ENCODE measurements at places on chromosomes 12 and 14.

- no peak for DNase-seq
These were observed 1.4 kb upstream of the GLTP start for GRCh38 chr12:109881752-109882151.

DNA sequence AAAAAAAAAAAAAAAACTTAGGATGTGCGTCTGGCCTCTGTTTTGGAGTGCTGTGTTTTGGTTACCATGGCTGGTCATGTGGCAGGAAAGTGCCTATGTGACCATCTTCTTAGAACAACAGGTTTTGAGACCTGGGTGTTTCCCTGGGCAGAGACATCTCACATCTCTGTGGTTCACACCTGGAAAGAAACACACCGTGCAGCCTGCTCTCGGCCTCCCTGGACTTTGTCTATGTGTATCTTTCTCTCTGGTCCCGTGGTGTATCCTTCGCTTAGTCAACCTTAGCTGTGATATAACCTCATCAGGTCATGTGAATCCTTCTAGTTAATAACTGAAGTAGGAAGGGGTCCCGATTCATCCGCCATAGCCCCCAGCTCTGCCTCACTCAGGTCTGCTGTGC is 22.6 kb downstream of the ACADS start:
- no peak for DNase-seq

DNA sequence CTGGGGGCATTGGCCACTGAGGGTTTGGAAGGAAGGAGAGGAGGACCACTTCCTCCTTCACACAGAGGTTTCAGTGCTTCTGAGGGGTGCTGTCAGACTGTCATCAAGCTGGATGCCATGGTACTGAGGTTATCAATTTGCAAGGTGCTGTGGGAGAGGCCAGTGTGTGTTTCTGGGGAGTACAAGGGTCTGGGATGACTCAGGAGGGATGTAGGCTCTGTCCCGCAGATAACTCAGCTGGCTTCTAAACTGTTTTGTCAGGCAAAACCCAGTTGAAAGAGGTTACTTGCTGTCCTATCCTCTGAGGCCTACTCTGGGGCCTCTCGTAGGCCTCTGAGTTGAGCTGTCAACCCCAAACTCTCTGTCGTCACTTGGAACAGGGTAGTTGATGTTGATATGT is 22.8 kb downstream of the ADCK1 start:
- no peak for DNase-seq

GRCh38 chr14:83887866-83888265 is 1642.1 kb upstream of the FLRT2 start:
- DNase-seq, result no peak

GRCh38 chr12:126518596-126519200 is 1453.5 kb downstream of the AACS start:
- no peak for DNase-seq

- DNase-seq, result no peak
These were observed 19.0 kb upstream of the PELI2 start for GRCh38 chr14:56099081-56099797.

- no peak for DNase-seq
These were observed 94.7 kb upstream of the SFSWAP start for GRCh38 chr12:131616043-131616700.

- DNase-seq, result no peak
These were observed 402.9 kb upstream of the SOX5 start for GRCh38 chr12:24352363-24352762.

- DNase-seq, result no peak
These were observed 1168.3 kb downstream of the BCL11B start for GRCh38 chr14:98103705-98104104.

- DNase-seq, result peak; percentile 51
These were observed 499 bp downstream of the TOGARAM1 start for GRCh38 chr14:44962334-44963043.

DNA sequence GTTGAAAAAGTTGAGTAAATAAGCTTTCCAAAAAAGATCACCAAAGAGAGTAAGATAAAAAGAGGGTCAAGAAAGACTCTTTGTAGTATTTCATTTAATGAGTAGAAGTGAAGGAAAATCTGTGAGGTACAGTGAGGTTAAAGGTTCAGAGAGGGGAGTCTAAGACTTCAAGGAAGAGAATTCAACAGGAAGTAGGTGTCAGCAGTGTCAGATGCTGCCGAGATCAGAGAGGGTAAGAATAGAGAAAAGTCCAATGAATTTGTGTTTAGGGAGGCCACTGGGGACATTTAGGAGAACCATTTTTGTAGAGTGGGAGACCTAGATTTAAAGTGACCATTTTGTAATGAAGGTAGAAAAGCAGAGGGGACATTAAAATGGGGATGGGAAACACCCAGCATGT is 71.6 kb upstream of the KRAS start:
- DNase-seq, result no peak

GRCh38 chr12:63098851-63099250 is 52.1 kb downstream of the AVPR1A start:
- no peak for DNase-seq

DNA sequence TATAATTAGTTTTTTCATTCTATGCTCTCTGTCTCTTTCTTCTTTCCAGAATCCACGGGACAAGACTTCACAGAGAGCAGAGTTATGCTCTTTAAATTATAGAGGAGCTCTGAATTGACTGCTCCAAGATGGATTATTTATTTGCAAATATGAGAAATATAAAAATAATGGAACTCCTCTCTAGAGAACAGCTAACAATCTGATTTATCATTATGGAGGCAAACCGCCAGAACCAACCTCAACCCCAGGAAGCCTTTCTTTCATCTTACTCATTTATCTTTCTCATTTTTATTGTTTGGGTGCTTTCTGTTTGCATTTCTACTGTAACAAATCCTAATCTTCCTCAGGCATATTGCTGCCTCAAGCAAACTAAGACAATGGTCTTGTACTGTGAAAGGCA is 216.5 kb downstream of the C12orf50 start:
- DNase-seq, result no peak

DNA sequence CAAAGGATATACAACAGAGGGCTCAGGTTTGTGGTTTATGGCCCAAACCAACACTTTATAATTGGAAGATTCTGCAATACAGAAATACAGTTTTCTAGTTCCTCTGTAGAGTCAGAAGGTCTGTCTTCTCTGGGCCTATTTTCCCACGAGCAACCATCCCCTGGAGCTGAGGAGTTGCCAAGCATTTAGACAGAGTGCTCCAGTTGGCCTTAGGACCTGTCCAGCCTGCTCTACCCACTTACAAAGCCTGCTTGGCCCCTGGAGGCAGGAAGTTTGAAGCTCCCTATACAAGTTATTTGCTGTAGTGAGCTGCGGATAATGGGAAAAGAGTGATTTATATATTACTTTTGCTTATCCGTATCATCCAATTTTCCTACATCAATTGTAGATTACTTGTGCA is 60.8 kb upstream of the HSPB8 start:
- no peak for DNase-seq

DNA sequence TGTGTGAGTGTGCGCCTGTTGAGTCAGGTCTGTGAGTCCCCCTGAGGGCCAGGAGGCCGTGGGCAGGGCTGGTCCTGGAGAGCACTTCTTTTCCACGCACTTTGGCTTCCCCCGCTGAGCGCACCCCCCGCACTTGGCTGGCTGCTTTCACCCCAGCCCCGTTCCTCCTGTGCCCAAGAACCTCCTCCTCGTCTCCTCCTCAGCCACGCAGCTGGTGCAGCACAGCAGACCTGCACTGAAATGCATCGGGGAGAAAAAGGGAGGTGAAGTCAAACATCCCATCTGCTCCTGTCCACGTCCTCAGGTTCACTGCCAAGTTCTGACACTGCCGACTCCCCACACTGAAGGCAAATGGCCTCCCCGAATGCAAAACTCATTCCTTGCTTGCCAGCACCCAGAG is 362.7 kb upstream of the SFSWAP start:
- no peak for DNase-seq

- peak; percentile 21 for DNase-seq
These were observed 4.3 kb downstream of the SLC16A7 start for GRCh38 chr12:59600171-59600570.

- DNase-seq, result no peak
These were observed 145.9 kb downstream of the ETV6 start for GRCh38 chr12:11795192-11795912.

- peak; percentile 21 for DNase-seq
These were observed 52.8 kb upstream of the EGLN3 start for GRCh38 chr14:34003691-34004090.

- DNase-seq, result no peak
These were observed 151.8 kb downstream of the CRADD start for GRCh38 chr12:93829016-93829415.

- DNase-seq, result no peak
These were observed 10.1 kb downstream of the PGAM5 start for GRCh38 chr12:132720606-132721345.

GRCh38 chr12:104763168-104763805 is 194.8 kb downstream of the SLC41A2 start:
- no peak for DNase-seq

- DNase-seq, result no peak
These were observed 54.0 kb downstream of the NCOR2 start for GRCh38 chr12:124513297-124513867.

DNA sequence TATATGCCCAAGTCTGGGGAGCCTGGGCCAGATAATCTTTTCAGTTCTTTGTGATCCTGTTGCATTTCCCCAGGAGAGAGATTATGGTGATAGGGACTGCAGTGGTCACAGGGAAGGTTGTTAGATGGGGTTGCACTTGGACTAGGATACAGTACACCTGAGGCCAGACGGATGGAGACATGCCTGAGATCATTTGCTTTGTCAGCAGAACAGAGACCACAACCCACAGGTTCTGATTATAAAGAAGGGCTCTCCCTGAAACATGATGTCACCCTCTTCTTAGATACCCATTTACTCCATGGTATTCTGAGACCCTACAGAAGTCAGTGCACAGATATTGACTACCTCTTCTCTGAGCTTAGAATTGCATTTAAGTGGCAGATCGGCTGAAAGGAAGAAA is 200.9 kb upstream of the IGF1 start:
- no peak for DNase-seq

- no peak for DNase-seq
These were observed 11.1 kb upstream of the KITLG start for GRCh38 chr12:88591343-88591742.

- DNase-seq, result peak; percentile 53
These were observed 54.7 kb upstream of the FKBP4 start for GRCh38 chr12:2739832-2740641.

DNA sequence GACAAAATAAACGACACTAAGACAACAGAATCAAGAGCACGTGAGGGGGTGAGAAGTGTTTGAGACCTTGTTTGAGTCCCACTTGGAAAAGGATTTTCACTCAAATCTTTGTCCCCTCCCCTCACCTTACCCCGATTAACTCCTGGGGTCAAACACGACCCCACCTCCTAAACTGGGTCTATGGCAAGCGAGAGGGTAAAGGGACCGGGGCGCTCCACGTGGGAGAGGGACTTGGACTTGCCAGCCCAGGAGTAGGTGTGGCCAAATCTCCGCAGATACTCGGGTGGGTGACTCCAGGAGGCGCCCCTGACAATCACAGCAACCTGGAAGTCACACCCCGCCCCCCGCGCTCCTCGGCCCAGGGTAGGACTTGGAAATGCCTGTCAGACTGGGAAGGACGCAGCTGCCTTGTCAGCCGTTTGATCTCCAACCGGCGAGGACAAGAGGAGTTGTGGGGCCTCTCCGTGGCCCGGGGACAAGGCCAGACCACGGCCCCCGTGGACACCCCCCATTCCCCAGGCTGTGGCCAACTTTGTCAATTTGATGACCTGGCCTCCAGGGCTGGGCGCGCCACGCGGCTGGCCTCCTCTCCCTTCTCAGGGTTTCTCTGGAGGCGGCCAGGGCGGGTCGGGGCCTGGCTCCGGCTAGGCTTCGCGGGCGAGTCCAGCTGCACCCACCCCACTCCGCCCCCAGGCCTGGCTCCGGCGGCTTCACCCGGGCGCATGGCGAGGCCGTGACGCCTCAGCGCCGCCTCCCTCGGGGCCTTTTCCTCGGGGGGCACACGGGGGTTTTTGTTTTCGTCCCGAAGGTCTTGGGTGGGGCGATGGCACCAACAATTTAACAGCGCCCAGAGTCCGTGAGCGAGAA is 1.1 kb upstream of the BCL11B start:
- no peak for DNase-seq

- DNase-seq, result no peak
These were observed 753.3 kb downstream of the SLC6A15 start for GRCh38 chr12:84159260-84159659.

DNA sequence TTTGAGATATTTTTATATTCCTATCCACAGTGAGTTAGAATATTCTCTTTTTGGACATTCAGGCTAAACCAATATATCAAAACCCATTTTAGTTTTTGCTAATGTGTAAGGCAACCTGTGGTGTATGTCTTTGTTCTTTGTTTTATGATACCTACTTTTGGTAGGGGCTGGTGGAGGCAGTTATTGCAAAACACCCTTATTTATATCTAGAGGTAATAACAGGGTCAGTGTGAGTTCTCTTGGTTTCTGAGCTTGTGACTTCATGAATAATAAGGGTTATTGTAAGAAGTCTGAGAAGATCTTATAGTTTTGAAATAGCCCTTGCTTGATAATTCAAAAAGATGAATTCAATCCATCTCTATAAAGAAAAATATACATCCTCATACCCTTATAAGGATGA is 235.1 kb upstream of the LRIG3 start:
- no peak for DNase-seq

- no peak for DNase-seq
These were observed 132.8 kb downstream of the DIO2 start for GRCh38 chr14:80078501-80078900.

- DNase-seq, result no peak
These were observed 1.4 kb upstream of the CHFR start for GRCh38 chr12:132888852-132889251.

DNA sequence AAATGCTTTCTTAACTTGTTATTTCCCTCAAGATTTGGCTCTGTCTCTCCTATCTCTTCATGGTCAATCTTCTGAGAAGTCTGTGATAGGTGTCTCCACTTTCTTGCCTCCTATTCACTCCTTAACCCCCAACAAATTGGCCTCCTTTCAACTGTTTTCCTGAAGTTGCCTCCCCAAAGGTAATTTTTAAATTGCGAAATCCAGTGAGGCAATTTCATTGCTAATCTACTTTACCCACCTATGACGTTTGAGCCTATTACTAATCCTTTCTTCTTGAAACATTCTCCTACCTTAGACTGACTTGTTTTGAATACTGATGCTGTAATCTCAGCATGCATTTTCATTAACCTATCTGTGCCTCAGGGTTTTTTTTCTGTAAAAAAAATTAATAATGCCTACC is 6.0 kb upstream of the KCNH5 start:
- DNase-seq, result no peak

DNA sequence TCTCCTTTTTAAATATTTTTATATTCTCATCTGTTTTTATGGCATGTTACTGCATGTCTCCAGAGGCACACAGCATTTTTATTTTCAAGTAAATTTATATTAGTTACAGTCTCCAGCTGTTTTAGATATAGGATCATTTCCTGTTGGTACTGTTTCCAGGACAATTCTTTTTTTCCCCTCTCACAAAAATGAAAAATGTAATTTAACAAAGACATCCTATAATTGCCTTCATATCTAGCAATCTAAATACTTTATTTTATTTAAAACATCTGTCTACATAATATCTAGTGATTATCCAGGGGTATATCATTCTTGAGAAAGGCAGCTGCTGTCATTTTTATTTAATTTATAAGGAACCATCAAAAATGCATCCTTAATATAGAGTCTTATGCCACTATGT is 272.4 kb upstream of the NPAS3 start:
- no peak for DNase-seq

Measured in AG20443 (cell line).